ENCODE measurements at places on chromosomes 6 and 20.

- no peak for DNase-seq
Measured at GRCh38 chr6:91575032-91575431, 988.2 kb upstream of the MAP3K7 start.

GRCh38 chr6:34242252-34243130 lies 5.8 kb downstream of the HMGA1 start:
- no peak for DNase-seq

GRCh38 chr20:58458342-58459057 lies 56.7 kb downstream of the APCDD1L start:
- no peak for DNase-seq

- no peak for DNase-seq
Measured at GRCh38 chr6:7784248-7784647, 58.3 kb downstream of the BMP6 start.

DNA sequence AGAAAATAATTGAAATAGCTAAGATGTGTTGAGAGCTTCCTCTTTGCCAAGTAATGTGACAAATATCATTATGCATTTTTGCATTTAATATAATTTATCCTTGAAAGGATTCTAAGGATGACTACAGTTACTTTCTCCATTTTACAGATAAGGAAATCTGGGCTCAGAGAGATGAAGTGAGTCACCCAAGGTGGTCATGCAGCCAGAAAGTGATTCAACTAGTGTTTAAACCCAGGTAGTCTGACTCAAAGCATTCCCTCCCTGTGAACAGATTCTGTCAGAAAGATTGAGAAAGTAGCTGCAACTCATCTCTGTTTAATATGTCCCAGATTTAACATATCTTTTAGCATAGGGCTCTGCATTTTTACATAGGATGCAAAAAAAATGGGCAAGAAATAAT lies 28.1 kb downstream of the NRSN1 start:
- DNase-seq, result no peak

- no peak for DNase-seq
Measured at GRCh38 chr6:56699066-56699654, 56.5 kb upstream of the DST start.

DNA sequence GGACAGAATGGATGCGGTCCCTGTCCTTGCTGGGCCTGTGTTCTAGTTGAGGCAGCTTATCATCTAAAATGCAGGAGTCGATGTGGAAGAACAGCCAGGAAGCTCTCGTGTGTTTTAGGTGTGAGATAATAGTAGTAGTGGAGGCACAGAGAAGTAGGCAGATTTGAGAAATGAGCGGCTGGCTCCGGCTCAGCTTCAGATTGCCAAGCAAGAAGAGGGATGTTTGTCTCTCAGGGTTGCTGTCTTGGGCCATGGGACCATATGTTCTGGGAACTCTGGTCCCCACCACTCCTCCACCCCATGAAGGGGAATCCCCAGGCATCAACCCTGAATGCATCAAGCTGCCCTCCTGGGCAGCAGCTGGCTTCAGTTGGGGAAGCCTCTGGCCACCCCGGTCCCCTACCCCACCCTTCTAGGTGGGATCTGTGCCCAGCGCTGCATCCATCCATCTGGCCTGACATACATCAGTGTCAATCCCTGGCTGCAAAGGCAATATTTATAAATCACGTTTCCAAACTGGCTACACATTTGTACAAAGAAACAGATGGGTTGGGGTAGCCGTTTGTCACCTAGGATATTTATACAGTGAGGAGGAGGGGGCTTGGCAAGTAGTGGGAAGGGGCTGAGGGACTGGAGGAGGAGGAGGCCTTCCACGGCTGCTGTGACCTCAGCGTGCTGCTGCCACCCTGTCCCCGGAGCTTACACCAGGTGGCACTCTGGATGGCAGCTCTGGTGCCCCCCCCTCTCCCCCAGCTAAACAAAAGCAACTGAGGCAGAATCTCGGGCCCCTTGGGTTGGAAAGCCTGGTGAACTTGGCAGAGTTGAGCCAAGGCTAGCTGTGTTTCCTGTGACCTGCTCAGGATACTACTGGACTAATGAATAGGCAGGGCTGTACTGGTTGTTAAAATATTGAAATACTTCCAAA lies 64.4 kb downstream of the CD40 start:
- no peak for DNase-seq

GRCh38 chr6:38773338-38773737 lies 58.2 kb downstream of the DNAH8 start:
- no peak for DNase-seq

- peak; percentile 37 for DNase-seq
Measured at GRCh38 chr6:53322188-53323029, 26.3 kb downstream of the ELOVL5 start.

DNA sequence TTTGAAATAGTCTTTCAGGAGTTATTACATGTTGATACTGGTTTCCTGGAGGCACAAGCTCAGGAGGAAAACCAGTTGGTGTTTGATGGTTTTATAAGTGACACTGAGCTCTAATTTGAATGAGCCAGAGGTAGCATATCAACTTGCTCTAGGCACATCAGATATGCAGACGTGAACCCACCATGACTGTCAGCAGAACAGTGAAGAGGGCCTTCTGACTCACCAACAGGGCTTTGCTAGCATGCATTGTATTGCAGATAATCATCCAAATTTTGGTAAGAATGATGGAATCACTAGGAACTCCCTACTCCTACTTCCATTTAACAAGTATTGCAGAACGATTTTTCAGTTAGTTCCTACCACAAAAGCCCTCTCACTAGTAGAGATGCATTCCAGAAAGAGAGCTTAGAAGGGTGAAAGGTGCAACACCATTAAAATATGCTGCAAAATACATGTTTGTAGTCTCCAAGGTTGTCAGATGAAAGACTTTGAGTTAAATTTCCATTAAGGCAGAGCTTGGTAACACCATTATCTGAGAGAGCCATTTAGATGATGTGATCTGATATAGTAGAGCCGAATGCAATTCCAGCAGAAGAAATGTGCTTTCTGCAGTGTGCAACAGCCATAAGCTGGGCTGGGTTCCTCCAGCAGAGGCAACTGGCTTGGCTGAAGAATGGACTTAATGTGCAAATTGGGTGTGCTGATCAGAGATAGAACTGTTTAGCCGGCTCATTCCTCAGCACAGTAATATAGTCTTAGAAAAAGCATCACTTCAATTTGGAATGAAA lies 968.7 kb upstream of the ADGRB3 start:
- peak; percentile 18 for DNase-seq

GRCh38 chr20:49786668-49787370 lies 25.8 kb upstream of the SLC9A8 start:
- DNase-seq, result peak; percentile 62

DNA sequence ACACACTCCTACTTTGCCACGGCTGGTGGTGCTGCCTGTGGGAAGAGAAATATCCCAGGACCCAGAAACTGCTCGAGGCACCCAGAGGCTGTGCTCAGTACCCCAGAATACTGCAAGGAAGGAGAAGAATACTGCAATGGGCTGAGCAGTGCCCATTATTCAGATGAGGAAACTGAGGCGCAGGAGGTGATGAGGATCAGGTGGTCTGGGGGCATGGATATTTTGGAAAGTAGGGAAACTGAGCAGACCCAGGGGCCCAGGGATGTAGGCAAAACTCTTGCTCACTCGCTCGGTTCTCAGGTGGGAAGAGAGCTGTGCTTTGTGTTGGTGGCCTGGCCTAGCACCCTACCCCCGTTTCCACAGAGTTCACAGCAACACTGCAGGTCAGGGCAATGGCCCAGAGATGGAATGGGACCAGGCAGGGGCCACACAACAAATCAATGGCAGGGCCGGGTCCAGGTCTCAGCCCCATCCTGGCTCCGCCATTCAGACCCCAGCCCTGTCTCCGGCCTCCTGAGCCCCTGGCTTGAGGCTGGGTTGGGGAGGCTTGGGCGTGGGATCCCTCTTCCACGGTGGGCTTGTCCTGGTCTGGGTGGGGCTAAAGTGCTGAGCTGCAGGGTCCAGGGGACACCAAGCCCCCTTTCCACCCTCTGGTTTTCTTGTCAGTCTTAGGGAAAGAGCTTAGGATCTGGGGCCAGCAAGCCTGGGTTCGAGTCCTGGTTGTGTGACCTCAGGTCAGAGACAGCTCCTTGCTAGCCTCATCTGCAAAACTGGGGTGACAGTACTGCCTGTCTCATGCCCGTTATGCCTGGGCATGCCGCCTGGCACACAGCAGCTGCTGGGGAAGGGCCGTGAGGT lies 33.9 kb downstream of the SUN5 start:
- no peak for DNase-seq

GRCh38 chr6:55136916-55137315 lies 37.4 kb upstream of the HCRTR2 start:
- no peak for DNase-seq

- no peak for DNase-seq
Measured at GRCh38 chr20:43959920-43960227, 45.2 kb downstream of the TOX2 start.

DNA sequence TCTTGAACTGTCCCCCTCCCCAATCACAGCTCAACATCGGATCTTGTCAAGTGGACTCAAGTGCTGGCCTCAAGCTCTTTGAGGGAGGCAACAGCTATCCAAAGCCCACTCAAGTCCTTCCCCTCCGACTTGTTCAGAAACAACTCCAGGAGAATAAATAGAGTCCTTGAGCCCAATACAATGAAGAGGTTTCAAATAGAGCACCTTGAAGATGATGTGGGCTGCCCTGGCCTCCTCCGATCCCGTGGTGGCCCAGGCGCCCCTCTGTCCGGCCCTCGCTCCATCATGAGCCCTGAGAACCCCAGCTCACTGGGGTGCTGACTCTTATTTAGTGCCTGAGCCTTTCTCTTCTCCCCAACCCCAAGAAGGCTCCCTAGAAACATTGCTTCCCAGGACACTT lies 164.3 kb upstream of the PMEPA1 start:
- DNase-seq, result no peak

- DNase-seq, result no peak
Measured at GRCh38 chr20:48965189-48965910, 43.8 kb downstream of the ARFGEF2 start.

DNA sequence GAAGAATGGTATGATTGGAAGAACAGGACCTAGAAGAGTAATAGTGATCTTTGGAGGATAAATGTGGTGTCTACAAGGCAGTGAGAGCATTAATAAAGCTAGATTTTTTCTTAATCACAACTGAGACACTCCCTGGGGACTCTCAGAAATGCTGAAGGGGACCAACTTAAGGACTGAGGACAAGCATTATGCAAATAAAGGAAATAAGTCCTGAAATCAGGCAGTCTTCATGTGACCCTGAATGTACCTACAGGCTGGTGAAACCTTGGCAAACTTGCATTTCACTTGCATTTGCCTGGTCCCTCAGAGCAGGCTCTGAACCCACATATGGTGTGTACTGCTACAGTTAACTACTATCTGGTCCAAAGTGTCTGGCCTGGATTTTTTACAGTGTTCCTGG lies 19.3 kb upstream of the TTK start:
- no peak for DNase-seq

DNA sequence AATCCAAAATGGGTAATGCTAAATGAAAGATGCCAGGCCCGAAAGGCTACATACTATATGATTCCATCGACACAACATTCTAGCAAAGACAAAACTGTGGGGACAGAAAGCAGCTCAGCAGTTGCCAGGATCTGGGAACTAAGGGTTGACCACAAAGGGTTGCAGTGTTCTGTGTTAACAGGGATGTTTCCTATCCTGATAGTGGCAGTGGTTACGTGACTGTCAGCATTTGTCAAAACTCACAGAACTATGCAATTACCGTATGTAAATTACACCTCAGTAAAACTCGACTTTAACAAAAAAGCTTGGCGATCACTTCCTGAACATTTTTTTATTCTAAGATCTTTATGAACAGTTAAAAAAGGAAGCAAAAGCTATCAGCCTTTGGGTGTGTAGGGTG lies 83.9 kb downstream of the BANF2 start:
- DNase-seq, result no peak

DNA sequence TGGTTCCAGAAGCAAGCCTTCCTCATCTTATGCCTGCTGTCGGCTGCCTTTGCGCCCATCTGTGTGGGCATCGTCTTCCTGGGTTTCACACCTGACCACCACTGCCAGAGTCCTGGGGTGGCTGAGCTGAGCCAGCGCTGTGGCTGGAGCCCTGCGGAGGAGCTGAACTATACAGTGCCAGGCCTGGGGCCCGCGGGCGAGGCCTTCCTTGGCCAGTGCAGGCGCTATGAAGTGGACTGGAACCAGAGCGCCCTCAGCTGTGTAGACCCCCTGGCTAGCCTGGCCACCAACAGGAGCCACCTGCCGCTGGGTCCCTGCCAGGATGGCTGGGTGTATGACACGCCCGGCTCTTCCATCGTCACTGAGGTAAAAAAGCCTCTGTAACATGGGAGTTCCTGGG lies 366 bp downstream of the SLC22A1 start:
- DNase-seq, result no peak

GRCh38 chr20:39155971-39156370 lies 193.8 kb downstream of the DHX35 start:
- no peak for DNase-seq

DNA sequence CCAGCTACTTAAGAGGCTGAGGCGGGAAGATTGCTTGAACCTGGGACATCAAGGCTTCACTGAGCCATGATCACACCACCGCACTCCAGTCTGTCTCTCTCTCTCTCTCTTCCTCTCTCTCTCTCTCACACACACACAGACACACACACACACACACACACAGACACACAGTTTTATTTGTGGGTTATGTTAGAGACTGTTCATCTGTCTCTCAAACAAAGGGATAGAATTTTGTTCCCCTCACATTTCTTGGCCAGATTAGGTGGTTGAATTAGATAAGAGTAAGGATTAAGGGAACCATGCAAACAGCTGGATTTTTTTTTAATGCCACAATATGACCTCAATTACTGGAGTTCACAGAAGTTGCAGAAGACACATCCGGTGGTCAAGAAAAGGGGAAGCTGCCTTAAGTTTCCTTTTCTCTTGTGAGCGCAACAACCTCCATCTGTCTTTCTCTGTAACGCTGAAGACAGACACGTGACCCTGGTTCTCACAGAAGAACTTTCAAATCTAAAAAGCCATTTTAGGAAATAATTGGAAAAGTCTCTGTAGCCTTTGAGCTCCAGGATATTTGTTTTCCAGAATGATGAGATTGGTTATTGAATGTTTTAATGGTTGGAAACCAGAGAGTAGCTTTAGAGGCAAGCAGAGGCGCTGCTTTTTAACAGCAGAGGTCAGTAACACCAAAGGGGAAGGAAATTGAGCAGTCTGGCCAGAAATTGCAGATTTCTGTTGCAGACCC lies 32.9 kb upstream of the LGSN start:
- DNase-seq, result no peak

- DNase-seq, result peak; percentile 59
Measured at GRCh38 chr20:32325706-32326503, 32.2 kb upstream of the ASXL1 start.

DNA sequence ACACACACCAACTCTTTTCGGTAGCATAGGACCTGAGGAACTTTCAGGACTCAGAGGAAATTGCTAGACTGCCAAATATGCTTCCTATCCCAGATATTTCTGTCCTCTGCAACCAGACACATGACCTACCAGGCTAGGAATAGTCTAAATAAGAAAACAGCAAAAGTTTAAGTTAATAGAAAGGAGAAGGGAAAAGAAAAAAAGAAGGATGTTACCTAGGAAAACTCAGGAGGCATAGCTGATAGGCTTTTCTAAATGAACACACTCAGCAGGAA lies 74.6 kb downstream of the MAP3K5 start:
- DNase-seq, result peak; percentile 31
